ENCODE measurements at places on chromosomes 13 and 19.

- no peak for DNase-seq
Measured at GRCh38 chr13:67308004-67308772, 78.1 kb upstream of the PCDH9 start.

- no peak for DNase-seq
Measured at GRCh38 chr19:22545751-22546150, 88.4 kb upstream of the ZNF492 start.

DNA sequence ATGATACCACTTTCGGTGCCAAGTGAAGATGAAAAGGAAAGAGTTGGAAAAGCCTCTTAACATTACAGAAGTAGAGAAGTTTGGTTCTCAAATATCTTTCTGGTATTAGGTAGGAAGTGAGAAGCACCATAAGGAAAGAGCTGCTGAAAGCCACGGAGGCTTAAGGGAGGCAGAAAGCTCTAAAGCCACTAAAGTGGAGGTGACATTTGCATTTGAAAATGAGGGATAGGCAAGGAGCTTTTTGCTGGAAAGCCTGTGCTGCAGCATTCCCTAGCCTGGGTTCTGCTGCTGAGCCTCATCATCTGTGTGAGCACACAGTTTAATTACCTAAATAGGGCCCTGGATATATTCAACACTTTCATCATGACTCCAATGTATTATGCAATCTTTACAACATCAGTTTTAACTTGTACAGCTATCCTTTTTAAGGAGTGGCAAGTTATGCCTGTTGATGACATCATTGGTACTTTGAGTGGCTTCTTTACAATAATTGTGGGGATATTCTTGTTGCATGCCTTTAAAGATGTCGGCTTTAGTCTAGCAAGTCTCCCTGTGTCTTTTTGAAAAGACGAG is 315.4 kb downstream of the RBM26 start:
- no peak for DNase-seq

DNA sequence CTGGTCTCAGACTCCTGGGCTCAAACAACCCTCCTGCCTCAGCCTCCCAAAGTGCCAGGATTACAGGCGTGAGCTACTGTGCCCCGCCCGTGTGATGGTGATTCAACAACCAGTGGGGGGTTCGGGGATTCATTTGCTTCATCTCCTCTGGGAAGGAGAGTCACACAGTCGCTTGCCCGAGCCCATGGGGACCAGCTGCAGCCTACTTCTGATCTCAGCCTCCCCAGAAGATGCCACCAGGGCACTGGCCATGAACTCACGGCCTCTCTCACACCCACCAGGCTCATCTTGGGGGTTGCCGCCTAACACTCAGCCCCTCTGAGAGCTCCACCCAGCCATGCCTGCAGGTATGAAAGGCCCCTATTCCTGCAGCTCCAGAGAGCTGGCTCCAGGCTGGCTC is 6.8 kb downstream of the TOMM40 start:
- DNase-seq: no peak

- no peak for DNase-seq
Measured at GRCh38 chr13:94712812-94713560, 641 bp upstream of the SOX21 start.

DNA sequence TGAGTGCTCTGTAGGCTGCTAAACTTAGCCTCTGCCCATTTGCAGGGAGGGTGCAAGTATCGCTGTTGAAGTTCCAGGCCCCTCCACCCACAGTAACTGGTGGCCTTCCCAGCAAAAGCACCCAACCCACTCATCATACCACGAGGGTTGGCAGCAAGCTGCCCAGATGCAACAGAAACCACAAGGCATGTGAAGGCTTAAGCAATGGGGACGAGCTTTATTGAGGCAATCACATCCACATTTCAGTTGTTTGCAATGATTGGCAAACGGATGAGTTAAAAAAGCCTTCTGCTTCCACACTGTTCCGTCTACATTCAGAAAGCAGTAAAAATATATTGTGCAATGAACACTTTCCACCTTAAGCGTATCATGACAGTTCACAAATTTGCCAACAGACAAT is 10.3 kb downstream of the GJB6 start:
- peak; percentile 13 for DNase-seq

GRCh38 chr13:80224468-80224867 is 116.5 kb downstream of the SPRY2 start:
- DNase-seq: no peak

- no peak for DNase-seq
Measured at GRCh38 chr19:42154471-42155323, 22.5 kb upstream of the POU2F2 start.

DNA sequence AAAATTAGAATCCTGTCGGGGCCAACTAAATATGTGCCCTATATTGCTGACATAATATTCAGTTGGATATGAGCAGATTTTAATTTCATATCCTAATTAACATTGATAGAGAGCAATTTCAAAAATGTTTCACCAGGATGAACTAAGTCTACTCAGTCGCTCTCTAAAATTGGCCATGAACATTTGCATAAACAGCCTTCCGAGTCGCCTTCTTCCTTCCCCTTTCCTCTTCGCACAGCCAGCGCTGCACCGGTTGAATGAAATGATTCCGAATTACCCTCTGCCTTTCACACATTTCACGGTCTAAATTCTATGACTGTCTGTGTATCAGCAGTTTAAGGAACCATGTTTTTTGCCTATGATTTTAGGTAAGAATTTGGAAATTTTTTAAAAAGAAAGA is 413.7 kb downstream of the LIG4 start:
- DNase-seq: no peak

- DNase-seq: no peak
Measured at GRCh38 chr13:76014406-76015318, 378.5 kb downstream of the LMO7 start.

DNA sequence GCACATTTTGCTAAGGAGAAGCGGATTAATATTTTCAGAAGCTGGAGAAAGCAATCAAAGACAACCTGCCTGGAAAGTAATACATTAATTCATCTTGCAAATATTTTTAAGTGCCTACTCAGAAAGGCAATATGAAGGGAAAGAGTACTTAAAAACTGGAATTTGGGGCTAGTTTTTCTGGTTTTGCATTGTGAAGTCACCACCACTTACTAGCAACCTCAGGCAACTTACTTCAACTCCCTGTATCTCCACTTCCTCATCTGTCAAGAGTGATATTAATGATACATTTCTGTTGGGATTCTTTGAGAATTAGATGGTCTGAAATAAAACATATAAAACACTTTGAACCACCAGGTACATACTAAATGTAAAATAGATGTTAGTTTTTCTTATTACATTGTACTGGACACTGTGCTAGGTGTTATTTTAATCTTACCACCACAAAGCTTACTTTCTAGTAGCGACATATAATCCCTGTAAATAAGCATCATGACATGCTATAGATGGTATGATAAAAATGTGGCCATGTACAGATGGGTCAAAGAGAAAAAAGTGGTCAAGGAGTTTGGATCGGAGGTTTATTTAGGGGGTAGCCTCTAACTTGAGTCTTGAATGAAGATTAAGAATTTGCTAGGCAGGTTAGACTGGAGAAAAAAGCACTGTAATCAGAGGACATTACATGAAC is 101.2 kb downstream of the SPRY2 start:
- no peak for DNase-seq

DNA sequence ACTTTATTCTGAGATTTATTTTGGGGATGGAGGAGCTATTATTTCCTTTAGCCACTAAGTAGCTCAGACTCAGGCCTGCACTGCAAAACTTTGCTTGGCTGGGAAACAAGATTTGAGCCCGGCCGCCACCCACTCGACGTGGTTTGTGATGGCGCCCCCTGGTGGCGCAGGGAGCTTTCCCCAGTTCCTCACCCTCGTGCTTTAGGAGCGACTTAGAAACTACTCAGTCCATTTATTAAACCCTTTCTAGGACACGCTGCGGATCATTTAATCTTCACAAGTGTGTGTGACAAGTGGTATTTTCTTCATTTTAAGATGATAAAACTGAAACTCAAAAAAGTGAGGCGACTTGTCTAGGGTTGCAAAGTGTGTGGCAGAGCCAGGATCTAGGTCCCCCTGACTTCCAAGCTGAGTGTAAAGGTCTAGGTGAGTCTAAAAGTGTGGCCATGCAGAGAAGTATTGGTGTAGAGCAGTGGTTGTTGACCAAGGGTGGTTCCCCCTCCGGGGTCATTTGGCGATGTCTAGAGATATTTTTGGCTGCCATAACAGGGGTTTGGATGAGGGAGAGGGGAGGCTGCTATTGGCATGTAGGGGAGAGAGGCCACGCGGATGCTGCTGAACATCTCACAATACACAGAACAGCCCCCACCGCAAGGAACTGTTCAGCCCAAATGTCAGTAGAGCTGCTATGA is 2.2 kb downstream of the CXCL17 start:
- peak; percentile 67 for DNase-seq

DNA sequence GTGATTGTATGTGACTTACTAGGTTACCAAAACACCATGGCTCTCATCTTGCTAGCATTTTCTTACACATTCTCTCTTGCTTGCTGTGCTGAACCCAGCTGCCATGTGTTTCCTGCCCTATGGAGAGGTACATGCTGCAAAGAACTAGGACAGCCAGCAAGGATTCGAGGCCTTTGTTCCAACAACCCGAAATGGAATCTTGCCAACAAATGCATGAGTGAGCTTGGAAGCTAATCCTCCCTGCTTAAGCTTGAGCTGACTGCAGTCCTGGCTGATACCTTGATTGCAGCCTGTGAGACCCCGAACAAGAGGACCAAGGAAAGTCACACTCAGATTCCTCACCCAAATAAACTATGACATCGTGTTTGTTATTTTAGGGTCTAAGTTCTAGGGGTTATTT is 651.2 kb downstream of the SLITRK6 start:
- no peak for DNase-seq

DNA sequence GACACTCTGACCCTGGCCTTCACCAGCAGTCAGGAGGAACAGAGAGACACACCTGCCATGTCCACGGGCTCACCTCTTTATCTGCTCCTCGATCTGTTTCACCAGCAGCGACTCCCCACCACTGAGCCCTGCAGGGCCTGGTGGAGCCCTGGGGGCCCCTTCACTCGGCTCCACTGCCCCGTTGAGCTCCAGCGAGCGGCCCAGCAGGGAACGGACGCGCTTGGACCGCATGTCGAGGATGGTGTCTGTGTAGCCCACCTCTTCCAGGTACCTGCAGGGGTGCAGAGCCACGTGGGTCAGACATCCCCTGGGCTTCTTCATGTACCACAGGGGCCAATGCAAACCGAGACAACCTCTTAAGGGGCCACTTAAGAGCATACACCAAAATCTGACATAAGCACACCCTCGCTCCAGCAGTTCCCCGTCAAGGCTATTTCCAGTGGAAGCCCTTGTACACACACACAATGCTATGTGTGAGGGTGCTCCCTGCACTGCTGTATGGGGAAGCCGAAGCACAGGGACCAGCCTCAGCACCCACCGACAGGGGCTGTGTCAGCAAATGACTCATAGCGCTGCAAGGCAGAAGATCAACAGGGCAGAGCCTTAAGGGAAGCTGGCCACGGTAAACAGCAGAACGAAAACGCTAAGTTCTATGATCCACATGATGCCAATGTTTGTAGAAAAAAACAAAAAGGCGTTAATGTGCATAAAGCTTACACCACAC is 12.7 kb upstream of the FKRP start:
- DNase-seq: peak; percentile 66

GRCh38 chr13:50422181-50423148 is 407.2 kb downstream of the KCNRG start:
- DNase-seq: no peak

DNA sequence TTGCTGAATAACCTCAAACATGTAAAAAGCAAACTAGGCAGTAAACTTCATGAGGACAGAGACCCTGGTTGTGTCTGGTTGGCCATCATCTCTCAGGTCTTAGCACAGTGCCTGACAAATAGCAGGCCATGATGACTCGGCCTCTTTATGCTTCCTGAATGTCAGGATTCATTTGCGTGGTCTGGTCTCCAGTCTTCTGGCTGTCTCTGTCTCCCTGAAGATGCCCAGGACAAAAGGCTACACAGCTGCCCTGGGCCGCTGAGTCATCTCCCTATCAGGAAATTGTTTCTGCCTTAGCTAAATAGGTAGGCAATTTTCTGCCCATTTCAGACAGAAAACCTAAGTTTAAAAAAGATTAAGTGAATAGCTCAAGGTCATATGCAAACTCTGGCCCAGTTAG is 84.1 kb upstream of the FNDC3A start:
- DNase-seq: no peak

GRCh38 chr19:41799444-41800000 is 3.1 kb downstream of the CEACAM3 start:
- DNase-seq: no peak

GRCh38 chr19:55079400-55080038 is 3.9 kb downstream of the EPS8L1 start:
- DNase-seq: no peak

- DNase-seq: no peak
Measured at GRCh38 chr13:66875264-66875663, 354.9 kb downstream of the PCDH9 start.

DNA sequence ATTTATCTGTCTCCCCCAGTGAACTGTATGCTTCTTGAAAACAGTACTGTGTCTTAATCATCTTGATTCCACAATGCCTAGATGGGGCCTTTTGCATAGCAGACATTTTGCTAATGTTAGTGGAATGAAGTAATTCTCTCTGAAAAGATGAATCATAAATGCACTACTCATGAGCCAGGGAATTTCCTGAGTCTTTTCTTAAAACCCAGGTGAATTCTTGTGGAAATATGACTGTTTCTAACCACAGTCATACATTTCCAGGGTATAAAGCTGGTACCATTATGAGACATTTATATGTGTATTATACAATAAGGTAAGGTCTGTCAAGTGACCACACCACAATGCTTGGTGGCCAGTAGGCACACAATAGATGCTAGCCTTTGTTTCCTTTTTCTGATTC is 5.5 kb upstream of the KCTD4 start:
- no peak for DNase-seq

DNA sequence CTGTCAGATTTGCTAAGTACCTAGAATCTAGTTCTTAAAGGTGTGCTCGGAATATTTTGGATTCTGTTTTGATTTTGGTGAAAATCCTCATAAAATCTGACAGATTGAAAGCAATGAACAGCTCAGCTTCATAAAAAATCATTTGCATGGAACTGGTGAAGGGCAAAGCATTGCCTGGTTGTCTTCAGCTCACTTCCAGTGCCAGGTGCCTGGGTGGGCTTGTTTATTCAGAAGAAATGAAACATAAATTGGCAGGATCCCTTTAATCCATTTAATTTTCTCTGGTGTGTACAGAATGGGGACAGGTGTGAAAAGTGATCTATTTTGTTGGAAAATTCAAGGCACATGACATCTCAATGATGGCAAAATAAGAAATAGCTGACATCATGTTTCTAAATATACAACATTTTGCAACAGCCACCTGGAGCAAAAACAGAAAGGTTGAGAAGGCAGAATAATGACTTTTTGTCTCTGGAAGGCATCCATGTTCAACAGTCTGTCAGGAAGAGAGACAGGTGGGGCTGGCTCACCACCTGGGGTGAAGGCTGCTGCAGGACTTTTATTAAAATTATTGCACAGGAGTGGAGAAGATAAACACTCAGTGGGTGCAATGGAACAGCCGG is 52.2 kb downstream of the RFC3 start:
- DNase-seq: no peak

DNA sequence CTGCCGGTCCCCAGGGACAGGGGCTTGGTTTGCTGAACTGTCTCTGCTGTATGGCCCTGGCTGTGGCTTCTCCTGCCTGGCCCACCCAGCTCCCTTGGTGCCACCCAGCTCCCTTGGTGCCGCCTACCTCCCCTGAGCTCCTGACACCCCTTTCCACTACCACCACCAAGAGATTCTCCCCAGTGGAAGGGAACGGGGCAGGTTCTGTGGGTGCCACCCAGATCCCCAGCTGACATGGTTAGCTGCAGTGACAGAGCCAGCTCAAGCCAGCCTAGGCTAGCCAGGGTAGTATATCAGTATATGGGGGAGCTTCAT is 28.5 kb upstream of the POP4 start:
- no peak for DNase-seq

Data from CD4-positive, alpha-beta T cell treated with Interferon gamma for 1 hour (primary cell).